Psoas muscle (tissue), 8 donors: ENCODE measurements at places on chromosomes 13 and 19. TPM values are rescaled to one million over a fixed set of nuclear protein-coding genes. Genes with fewer than 3 reads are reported as not detected.

- no peaks in the 10 kb centered on the region for H3K4me1 ChIP-seq
- DNase-seq = no peak
- H3K27me3 ChIP-seq = no peaks in the 10 kb centered on the region
- H3K27ac ChIP-seq = no peak overlapping the region
- no peaks in the 10 kb centered on the region for H3K36me3 ChIP-seq
Observed at GRCh38 chr13:106291006-106291405, 244.5 kb downstream of the EFNB2 start.

CGB3 gene
- not detected for total RNA-seq

CGB8 gene
- total RNA-seq = not detected

GRCh38 chr19:58558623-58559274 lies 338 bp upstream of the UBE2M start:
- no peaks in the 10 kb centered on the region for H3K36me3 ChIP-seq
- peaks cover 63% of the 10 kb centered on the region for H3K4me1 ChIP-seq
- peak overlapping the region; percentile 96 for H3K27ac ChIP-seq
- H3K4me3 ChIP-seq = peak overlapping the region; percentile 84

ATP4B gene
- total RNA-seq = not detected

ZNF497 gene
- 0.08 TPM for total RNA-seq

- DNase-seq = no peak
- H3K4me1 ChIP-seq = no peaks in the 10 kb centered on the region
- H3K36me3 ChIP-seq = no peaks in the 10 kb centered on the region
- H3K27me3 ChIP-seq = no peaks in the 10 kb centered on the region
- H3K27ac ChIP-seq = no peak overlapping the region
Observed at GRCh38 chr19:42154471-42155323, 22.5 kb upstream of the POU2F2 start.

DNA sequence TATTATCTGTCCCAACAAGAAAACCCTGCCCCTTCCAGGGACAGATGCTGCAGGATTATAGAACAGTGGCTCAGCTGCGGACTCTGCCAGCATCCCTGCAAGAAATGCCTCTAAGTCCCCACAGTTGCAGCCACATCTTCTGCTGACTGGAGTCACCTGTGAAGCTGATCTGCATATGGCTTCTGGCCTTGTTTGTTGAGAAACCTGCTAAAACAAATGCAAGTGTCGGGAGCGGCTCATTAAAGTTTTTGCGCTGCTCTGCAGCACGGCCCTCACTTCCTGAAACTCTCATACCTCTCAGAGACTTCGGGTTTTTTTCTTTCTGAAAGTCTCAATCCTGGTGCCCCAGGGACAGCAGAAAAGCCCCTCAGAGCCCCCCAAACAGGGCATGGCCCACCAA lies 725.0 kb downstream of the UQCRFS1 start:
- no peak overlapping the region for H3K27ac ChIP-seq
- no peaks in the 10 kb centered on the region for H3K4me1 ChIP-seq
- no peaks in the 10 kb centered on the region for H3K27me3 ChIP-seq

GRCh38 chr13:34430294-34430693 lies 511.8 kb upstream of the NBEA start:
- no peak overlapping the region for H3K27ac ChIP-seq
- no peaks in the 10 kb centered on the region for H3K27me3 ChIP-seq
- no peaks in the 10 kb centered on the region for H3K4me1 ChIP-seq
- H3K36me3 ChIP-seq = no peaks in the 10 kb centered on the region

DNA sequence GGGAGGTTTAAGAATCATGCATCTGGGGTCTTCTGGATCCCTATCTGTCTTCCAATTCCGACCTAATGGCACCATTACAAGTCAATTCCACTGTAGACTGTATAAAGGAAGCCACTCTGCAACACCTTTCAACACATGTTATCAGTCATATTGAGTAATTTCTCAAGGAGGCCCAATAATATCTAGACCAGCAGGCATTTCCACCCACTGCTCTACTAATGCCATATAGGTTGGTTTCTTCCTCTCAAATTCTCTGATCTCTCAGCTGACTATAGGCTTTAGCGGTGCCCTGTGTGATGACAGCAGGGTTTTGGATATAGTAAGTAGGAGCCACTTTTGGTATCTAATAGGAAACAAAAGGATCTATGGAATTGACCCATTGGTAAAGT lies 12.4 kb upstream of the ITM2B start:
- H3K36me3 ChIP-seq = no peaks in the 10 kb centered on the region
- H3K4me3 ChIP-seq = no peak overlapping the region
- no peak for DNase-seq

ZNF540 gene
- 4.9 TPM for total RNA-seq

DNA sequence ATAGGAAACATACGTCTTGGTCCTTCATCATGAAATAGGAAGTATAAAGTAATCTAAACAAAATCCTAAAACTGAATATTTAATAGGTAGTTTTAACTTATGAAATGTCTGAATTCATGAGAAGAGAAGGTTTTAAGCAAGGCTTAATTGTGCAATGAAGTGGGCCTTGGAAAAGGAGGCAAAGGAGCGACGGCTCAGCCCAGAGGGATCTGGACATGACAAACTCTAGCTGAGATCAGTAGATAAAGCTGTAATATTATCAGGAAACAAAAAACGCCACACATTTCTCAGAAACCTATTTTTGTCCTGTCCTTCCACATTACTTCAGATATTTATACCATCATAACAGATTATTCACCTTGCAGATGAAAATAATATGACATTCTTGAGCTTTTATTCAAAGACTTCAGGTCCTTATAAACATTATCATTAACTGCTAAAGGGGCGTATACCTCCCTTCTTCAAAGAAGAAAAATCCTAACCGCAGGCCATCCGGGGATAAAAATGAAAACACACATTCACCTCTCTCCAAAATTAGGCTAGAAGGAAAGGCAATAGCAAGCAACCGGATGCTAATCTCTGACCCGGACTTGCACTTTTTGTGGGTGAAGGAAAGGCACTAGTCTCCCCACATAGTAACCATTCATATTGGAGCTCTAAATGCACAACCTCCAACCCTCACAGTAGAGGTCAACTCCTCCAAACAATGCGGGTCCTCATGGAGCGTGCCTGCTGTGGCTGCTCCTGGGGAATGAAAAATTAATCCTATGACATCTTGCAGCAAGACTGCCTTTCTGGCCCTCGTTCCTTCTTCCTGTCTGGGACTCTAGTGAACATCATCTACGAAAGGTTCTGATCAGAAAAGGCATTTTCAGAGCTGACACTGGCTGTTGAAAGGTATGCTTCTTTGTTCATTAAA lies 108.8 kb downstream of the TBC1D4 start:
- H3K36me3 ChIP-seq = no peaks in the 10 kb centered on the region
- no peaks in the 10 kb centered on the region for H3K27me3 ChIP-seq
- peaks cover 80% of the 10 kb centered on the region for H3K4me1 ChIP-seq
- DNase-seq = no peak

DNA sequence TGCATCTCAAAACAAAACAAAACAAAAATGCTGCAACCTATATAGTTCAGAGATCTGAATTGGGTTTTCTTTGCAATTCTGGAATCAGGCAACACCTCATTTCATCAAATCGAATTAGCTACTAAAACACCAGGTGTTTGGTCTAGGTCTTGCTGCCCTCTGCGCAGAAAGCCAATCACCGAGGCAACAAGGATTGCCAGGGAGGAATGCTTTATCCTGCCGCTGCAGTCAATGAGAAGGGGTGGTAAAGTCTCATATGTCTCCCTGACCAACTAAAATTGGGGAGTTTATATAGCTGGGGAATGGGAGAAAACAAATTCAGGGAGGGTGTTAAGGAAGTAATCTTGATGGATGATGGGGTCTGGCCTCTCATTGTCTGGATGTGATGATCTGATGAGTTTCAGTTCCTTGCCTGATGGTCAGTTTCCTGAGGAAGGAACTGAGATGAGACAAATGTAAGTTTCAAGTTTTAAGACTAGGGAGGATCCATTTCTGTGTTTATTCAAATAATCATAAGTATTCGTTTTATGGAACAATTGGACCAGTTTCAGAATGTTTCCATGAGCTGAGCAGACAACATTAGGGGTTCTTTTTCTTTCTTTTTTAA lies 5.0 kb upstream of the YJU2 start:
- no peaks in the 10 kb centered on the region for H3K27me3 ChIP-seq
- H3K36me3 ChIP-seq = no peaks in the 10 kb centered on the region
- no peak for DNase-seq

SLC27A5 gene
- total RNA-seq = 4.1 TPM

GRCh38 chr13:71770710-71771109 lies 96.3 kb downstream of the DACH1 start:
- no peaks in the 10 kb centered on the region for H3K27me3 ChIP-seq
- no peak for DNase-seq
- H3K4me1 ChIP-seq = no peaks in the 10 kb centered on the region

GRCh38 chr19:374183-374885 lies 29.7 kb upstream of the MIER2 start:
- DNase-seq = no peak
- H3K36me3 ChIP-seq = no peaks in the 10 kb centered on the region
- H3K4me3 ChIP-seq = no peak overlapping the region
- H3K4me1 ChIP-seq = no peaks in the 10 kb centered on the region

DNA sequence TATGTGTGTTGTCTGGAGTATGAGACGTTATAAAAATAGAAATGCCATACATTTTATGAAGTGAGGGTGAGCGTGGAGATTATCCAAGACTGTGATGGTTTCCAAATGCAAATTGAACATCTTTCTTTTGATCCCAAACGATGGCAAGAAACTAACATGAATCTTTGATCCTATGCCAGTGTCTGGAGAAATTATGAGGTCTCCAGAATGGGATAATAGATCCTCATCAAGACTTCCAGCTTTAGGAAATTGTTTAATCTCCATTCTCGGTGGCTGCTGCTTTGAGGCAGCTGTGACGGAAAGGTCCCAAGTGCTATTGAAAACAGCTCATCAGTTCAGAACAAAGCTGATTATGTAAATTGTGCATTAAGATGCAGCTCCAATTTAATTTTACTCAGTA lies 30.8 kb downstream of the CBY2 start:
- no peak for DNase-seq
- H3K4me1 ChIP-seq = no peaks in the 10 kb centered on the region
- H3K36me3 ChIP-seq = no peaks in the 10 kb centered on the region
- H3K27me3 ChIP-seq = no peaks in the 10 kb centered on the region
- H3K4me3 ChIP-seq = no peak overlapping the region
- H3K27ac ChIP-seq = no peak overlapping the region

GRCh38 chr13:99299256-99299919 lies 7.8 kb downstream of the GPR183 start:
- H3K27ac ChIP-seq = no peak overlapping the region
- no peak for DNase-seq
- no peak overlapping the region for H3K4me3 ChIP-seq
- no peaks in the 10 kb centered on the region for H3K36me3 ChIP-seq
- H3K4me1 ChIP-seq = no peaks in the 10 kb centered on the region

GRCh38 chr13:35930665-35931631 lies 200.2 kb downstream of the DCLK1 start:
- no peak overlapping the region for H3K27ac ChIP-seq
- no peaks in the 10 kb centered on the region for H3K36me3 ChIP-seq
- no peaks in the 10 kb centered on the region for H3K27me3 ChIP-seq
- no peaks in the 10 kb centered on the region for H3K4me1 ChIP-seq
- H3K4me3 ChIP-seq = no peak overlapping the region

POLR1G gene
- 6.3 TPM for total RNA-seq

DNA sequence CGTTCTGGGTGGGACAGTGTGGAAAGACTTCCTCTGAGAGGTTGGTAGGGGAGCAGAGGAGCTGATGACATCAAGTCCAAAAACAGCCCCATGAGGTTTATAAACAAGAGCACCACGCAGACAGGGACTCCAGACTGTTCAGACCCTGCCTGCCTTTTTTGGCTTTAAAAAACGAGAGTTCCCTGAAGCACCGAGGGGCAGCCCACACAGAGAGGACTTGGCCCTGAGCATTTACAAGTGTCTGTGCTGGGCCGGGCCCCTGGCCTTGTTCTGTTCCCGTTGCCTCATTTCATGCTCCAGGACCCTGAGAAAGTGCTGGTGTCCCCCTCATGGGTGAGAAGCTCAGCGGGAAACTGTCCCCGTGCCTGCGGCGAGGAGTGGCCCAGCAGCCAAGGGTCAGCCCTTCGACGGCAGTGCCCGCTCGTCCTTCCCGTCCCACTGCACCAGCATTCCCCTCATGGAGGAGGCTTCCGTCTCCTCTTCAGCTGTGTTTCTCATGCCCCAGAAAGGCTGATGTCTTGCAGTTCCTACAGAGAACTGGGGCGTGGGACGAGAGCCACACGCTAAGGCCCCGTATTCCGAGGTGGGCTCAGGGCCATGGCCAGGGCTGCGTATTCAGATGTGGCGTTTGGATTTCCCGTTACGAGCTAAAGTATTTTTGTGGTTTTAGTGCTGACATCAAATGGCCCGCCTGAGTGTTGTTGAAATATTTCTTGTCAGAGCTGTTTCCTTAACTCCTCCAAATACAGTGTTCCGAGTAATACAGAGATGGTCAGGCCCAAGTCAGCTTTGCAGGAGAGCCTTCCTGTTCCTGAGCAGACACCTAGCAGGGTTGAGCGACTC lies 93.5 kb downstream of the ATP11A start:
- peaks cover 13% of the 10 kb centered on the region for H3K4me1 ChIP-seq
- H3K36me3 ChIP-seq = peaks cover 5% of the 10 kb centered on the region
- no peak for DNase-seq
- no peaks in the 10 kb centered on the region for H3K27me3 ChIP-seq
- H3K4me3 ChIP-seq = no peak overlapping the region

DNA sequence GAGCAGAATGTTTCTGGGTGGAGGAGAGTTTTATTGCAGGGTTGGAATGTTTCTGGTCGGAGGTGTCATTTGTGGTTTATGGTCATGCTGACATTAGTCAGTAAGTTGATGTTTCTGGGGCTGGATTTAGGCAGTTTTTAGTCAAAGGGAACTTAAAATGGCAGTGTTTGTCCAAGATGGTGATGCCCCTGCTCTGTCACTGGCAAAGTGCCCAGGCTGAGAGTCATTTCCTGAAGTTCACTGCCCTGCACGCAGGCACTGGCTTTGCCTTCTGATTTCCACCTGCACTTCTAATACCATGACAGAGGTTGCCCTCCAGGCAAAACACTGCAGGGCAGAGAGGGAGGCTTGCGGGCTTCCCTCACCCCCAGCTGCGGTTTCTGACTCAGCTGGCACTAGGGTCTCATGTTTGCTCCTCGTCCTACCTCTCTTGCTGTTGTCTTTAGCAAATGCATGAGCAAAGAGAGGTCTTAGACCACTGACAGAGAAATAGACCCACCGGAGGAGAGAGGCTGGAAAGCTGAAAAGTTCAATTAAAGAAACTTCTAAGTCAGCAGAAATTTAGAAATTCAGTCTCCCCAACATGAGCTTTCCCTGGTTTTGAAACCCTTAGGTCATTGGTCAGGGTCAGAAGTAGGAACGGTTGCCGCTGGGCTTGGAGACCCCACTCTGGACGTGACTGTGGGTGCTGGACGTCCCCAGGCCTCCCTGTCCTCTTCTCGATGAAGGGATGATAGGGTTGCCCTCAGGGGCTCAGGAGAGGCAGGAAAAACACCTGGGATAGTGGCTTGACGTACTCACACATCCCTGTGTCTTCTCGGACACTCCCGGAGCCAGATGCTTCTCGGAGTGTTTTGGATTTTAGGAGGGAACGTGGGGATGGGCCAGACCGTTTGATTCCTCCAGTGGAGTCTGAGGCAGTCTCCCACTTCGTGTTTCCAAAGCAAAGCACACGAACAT lies 26.3 kb downstream of the TMEM255B start:
- no peak overlapping the region for H3K4me3 ChIP-seq
- no peaks in the 10 kb centered on the region for H3K4me1 ChIP-seq
- DNase-seq = no peak
- H3K36me3 ChIP-seq = no peaks in the 10 kb centered on the region
- H3K27ac ChIP-seq = no peak overlapping the region
- no peaks in the 10 kb centered on the region for H3K27me3 ChIP-seq

- no peaks in the 10 kb centered on the region for H3K27me3 ChIP-seq
- no peak overlapping the region for H3K27ac ChIP-seq
- no peak for DNase-seq
- no peaks in the 10 kb centered on the region for H3K4me1 ChIP-seq
Observed at GRCh38 chr13:93767917-93768409, 541.4 kb downstream of the GPC6 start.
